ENCODE measurements at places on chromosomes 3 and 15. TPM values are rescaled to one million over a fixed set of nuclear protein-coding genes. Genes with fewer than 3 reads are reported as not detected.

DNA sequence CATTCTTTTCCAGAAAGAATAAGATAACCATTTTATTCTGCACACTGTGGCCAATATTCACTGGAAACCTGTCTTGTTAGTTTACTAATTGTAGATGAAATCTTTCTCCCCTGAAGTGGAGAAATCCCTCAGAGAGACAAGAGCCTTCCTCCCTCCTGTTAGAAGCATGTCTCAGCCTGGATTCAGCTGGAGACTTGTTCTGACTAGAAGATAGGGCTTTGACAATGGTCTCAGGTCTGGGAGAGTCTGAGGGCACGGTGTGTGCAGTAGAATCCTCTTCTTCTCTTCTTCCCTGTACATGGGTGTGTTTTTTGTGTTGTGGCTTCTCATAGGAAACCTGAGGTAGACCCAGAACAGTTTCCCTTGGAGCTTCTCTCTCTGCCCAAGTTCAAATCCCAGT is 19.9 kb downstream of the CCK start:
- no peak for DNase-seq
- no peak overlapping the region for H3K4me3 ChIP-seq
- no peak overlapping the region for H3K27ac ChIP-seq

- no peak overlapping the region for H3K27ac ChIP-seq
- H3K4me3 ChIP-seq = no peak overlapping the region
- H3K4me1 ChIP-seq = peaks cover 3% of the 10 kb centered on the region
- peak; percentile 82 for DNase-seq
- peaks cover 16% of the 10 kb centered on the region for H3K36me3 ChIP-seq
These were observed 29.4 kb downstream of the ZXDC start for GRCh38 chr3:126446301-126446700.

DNA sequence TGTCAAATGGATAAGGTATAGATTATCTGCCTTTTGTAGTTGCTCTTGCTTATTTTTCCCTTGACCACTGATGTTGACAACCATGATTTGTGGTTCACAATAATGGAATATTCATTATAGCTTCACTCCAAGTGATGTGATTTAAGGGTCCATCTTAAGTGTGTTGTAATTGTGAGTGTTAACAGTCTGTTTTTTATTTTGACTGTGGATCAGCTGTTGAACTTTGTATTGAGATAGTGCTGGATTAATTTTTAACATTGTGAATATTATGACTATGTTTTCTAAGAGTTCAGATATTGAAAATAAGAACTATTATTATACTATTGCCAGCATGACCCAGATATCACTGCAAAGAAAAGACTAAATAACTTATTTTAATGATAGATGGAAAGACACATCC is 8.6 kb upstream of the GASK1A start:
- peaks cover 15% of the 10 kb centered on the region for H3K27me3 ChIP-seq
- no peaks in the 10 kb centered on the region for H3K36me3 ChIP-seq
- no peak for DNase-seq
- no peaks in the 10 kb centered on the region for H3K4me1 ChIP-seq
- H3K4me3 ChIP-seq = no peak overlapping the region
- H3K27ac ChIP-seq = no peak overlapping the region

GRCh38 chr3:124629497-124629896 is 100.8 kb upstream of the UMPS start:
- H3K4me3 ChIP-seq = no peak overlapping the region
- H3K27ac ChIP-seq = no peak overlapping the region
- DNase-seq = no peak
- H3K4me1 ChIP-seq = no peaks in the 10 kb centered on the region

DNA sequence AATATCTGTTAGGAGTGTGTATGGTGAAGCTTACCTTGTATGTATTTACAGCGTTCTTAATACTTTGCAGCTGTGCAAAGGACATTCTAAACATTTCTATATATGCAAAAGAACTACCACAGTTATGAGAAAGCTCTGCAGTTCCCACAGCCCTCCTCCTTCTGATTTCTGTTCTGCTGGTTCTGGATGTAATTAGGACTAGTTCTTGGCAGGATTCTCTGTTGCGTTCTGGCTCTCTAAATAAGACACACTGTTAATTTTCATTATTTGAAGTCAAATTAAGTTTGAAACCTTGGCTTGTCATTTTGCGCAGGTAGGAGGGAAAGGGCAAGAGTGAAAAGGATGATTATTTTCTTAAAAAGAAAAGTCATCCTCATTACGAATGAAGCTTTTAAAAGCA is 76.4 kb downstream of the FNDC3B start:
- no peak overlapping the region for H3K27ac ChIP-seq
- H3K4me1 ChIP-seq = peaks cover 8% of the 10 kb centered on the region
- no peak overlapping the region for H3K4me3 ChIP-seq
- DNase-seq = no peak
- no peaks in the 10 kb centered on the region for H3K27me3 ChIP-seq

CHRM5 gene
- total RNA-seq = not detected
